ENCODE measurements at places on chromosomes 16 and 17.
A peak's percentile ranks its signal among the peaks of the same experiment; 100 is the strongest.

DNA sequence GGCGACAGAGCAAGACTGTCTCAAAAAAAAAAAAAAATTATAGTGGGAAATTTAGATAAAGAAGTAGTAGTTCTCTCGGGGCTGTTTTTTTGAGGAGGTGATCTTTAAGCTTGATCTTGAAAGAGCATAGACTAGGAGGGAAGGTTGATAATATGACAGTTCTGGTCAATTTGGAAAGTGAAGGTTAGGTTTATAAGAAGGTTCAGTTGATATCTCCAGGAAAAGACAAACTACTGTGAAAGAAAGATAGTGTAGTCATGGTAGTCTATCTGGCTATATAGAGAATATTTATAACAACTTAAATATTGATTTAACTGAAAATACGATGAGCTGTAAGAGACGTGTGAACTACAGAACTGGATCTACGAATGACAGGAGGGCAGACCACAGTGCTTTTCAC lies 3.1 kb downstream of the ATF7IP2 start:
- no peak for DNase-seq

DNA sequence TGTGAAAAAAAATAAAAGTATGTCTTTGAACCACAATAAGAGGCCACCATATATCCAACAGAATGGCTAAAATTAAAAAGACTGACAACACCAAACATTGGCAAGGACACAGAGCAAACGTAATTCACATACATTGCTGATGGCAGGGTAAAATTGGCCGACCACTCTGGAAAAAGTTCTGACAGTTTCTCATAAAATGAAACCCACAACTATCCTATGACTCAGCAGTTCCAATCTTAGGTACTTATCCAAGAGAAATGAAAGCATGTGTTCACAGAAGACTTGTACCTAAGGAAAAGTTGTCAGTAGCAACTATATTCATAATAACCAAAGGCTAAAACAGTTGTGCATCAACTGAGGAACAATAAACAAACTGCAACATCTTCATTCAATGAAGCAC lies 357.3 kb upstream of the XYLT1 start:
- no peak for DNase-seq

GRCh38 chr16:64990101-64990500 lies 131.8 kb downstream of the CDH11 start:
- no peak for DNase-seq

DNA sequence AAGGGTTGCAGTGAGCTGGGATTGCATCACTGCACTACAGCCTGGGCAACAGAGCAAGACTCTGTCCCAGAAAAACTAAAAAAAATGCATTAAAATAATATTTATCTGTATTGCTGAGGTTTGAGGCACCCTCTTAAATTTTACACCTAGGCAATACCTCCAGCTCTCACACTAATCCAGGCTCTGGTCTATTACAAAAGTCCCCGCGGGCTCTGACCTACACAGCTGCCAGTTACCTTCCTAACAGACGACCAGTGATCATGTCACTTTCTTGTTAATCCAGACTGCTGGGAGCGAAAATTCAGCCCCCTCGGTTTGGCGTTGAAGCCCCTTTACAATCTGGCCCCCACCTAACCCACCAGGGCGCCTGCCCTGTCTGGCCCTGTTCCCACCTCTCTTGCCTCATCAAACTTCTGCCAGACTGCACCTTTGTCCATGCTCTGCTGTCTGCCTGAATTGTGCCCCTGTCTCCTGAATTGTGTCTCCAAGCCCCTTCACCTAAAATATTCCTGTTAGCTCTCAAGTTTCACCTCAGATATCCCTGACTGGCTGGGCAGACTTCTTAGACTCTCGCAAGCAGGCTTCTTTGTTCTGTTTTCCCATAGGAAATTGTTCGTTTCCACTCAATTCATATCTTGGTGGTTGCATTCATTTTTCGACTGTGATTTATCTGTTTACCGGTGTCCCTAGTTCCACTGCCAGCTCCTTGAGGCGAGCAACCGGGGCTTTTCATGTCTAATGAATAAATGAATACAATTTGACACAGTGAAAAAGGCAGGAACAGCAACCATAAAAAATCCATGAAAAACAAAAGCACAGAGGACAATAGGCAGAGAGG lies 65.9 kb downstream of the PITPNC1 start:
- no peak for DNase-seq

- no peak for DNase-seq
Measured at GRCh38 chr17:51481370-51481769, 221.0 kb downstream of the UTP18 start.

DNA sequence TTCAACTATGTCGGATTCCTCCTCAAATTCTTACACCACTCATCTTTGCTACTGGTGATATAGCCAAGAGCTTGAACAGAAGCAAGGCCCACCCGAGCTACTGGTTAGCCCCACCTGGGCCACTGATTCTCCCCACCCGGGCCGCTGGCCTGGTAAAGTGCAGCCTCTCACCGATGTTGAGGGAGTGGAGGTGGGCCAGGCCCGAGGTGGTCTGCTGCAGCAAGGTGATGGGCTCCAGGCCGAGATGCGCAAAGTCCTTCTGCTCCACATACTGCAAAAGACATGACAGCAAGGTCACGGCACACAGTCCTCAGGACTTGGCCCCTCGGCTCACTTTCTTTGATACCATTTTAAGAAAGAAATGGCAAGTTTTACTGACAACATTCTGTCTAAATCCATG lies 32.7 kb upstream of the ICAM2 start:
- DNase-seq: no peak

DNA sequence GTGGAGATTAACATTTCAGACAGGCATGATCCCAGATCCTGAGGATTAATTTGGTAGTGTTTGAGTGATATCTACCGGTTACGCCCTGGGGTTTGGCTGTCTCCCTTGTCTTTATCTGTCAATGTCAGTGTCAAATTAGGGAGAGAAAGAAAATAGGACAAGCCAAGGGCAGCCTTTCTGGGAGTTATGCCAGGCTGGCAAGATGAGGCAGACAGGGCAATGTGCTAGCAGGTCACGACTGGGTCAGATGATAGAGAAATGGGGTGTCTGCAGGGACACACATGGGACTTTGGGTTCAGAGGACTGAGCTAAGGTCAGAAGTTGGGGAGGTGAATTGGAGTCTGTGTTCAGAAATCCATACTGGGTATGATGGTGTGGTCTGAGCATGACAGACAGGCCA lies 27.4 kb upstream of the LYRM9 start:
- DNase-seq: no peak

- no peak for DNase-seq
Measured at GRCh38 chr17:60315650-60316049, 76.3 kb downstream of the USP32 start.

DNA sequence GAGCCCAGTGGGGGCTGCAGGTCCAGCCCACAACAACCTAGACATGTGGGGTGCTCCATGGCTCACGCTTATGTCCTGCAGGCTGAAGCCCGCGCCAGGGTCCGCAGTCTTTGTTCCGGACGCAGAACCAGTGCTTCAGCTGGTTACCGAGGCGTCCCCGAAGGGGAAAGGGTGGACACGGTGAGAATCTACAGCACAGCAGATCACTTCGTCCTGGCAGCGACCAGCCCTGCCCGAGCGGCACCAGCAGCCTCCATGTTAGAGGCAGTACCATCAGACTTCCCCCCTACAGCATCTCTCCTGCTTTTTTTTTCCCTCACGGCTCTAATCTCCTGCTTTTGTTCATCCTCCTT lies 1736.4 kb downstream of the TP53TG3F start:
- no peak for DNase-seq

DNA sequence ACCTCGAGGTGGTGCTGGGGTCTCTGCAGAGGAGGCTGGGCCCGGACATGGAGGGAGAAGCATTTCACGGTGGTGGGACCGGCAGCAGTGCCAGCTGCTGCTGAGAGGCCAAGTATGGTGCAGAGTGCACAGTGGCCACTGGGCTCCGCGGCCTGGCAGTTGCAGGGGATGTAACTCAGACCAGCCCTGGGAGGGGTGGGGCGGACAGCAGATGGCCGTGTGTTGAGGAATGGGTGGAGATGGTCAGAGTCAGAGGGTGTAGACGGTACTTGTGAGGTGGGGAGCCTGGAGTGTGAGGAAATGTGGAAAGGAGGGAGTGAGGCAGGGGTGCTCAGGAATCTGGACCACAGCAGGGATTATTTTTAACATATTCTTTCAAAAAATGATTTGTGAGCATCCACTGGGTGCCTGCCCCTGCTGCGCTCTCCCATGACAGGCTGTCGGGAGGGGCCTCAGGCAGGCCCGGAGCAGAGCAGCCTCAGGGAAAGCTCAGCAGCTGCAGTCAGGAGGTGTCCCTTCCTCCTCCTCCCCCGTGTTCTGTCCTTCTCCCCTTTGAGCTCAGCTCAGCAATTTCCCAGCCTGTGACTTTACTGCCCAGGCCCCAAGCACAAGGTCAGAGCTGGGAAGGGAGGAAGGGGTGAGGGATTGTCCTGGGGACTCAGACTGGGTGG lies 113.1 kb downstream of the RAP1GAP2 start:
- DNase-seq: no peak

DNA sequence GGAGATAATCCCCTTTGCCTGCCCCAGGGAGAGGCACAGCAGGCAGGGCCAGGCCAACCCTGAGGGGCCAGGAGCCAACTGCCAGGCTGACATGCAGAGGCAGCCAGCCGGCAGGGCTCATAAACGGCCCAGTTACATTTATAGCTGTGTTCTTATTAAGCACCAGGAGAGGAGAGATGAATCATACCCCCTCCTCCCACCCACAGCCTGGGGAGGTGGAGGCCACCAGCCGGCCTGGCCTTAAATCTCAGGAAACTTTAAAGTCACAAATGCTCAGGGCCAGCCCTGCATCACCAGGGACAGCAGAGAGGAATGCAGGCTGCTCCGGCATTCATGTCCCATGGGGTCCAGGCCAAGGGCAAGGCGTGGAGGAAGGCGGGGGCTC lies 177.2 kb downstream of the TMEM132E start:
- peak; percentile 69 for DNase-seq

GRCh38 chr17:29495011-29495410 lies 71.8 kb downstream of the ABHD15 start:
- no peak for DNase-seq

Measured in BE2C (cell line).